ENCODE measurements at places on chromosomes 13 and 19.
A peak's percentile ranks its signal among the peaks of the same experiment; 100 is the strongest.

GRCh38 chr19:58325311-58326022 lies 1.3 kb upstream of the ZSCAN22 start:
- no peak for DNase-seq

- DNase-seq: no peak
Measured at GRCh38 chr13:30978981-30979956, 46.8 kb downstream of the TEX26 start.

DNA sequence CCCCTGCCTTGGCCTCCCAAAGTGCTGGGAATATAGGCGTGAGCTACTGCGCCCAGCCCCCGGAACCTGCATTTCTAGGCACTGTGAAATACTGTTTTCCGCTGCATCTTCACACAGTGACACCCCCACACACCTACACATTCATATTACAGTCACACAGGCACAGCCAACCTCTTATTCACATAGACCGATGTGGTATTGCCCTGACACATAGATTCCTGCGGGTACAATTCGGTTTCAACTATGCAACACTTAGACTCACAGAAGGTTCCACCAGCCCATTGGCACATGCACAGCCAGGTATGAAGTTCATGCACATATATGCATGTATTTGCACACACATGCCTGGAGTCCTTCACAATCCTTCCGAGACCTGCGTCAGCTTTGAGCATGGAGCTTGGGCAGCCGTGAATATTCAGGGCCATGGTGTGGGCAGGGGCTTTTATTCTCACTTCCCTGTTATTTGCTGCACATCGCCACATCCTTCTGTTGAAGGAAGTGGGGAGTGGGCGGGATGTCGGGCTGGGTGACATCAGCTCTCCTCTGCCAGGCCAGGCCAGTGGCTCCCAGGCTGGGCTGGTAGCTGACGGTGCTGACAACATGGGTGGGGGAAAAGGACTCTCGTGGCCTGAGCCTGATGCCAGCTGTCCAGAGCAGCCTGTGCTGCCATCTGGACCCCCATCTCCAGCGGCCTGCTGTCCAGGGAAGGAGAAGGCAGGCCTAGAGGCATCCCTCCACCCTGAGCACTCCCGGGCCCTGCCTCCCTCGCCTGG lies 5.4 kb upstream of the CDC37 start:
- DNase-seq: no peak

DNA sequence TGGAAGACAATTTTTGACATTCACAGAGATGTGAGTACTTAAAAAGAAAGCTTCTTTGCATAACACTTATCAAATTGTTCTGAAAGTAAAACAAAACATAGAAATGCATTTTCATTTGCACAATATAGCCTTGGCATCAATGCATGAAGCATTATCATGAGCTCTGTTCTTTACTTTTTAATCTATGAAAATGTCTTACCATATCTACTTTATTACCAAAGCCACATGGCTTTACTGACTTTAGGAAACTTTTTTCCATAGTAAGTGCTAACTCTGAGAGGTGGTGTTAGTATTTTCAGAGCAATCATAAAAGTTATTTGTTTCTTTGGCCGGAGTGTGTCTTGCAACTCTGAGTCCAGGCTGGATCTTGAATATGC lies 10.5 kb downstream of the TNFRSF19 start:
- no peak for DNase-seq

DNA sequence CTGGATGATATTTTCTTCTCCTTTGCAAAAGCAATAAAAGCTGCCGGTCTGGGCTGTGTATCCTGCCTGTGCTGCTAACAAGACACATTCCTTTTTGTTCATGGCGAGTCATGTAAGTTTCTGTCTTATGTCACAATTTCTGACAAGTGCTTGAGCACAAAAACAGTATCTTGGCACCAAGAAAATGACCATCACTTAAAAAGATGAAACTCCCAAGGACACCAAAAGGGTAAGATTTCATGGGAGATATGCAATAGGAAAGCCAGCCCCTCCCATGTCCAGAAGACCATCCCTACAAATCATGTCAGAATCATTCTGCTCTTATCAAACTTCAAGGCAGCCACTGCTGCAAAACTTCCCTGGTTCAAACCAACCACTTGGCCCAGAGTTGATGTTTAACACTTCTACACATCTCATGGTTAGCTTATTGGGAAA lies 375.4 kb upstream of the ZNF507 start:
- DNase-seq: no peak

DNA sequence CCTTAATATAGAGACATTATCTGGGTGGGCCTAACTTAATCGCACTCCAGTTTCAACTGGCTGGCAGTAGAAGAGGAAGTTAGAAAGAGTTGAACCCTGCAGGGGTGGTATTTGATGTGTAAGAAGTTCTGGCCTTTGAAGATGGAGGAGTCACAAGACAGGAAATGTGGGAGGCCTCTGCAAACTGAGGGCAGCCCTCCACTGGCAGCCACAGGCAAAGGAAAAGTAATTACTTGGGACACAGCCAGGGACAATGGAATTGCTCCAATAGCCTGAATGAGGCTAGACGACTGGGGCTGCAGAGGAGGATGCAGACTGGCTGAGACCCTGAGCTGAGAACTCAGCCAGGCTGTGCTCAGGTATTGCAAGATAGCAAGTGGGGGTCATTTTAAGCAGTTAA lies 703.3 kb upstream of the ARGLU1 start:
- no peak for DNase-seq

GRCh38 chr19:55460670-55461258 lies 678 bp downstream of the ISOC2 start:
- DNase-seq: no peak

- no peak for DNase-seq
Measured at GRCh38 chr13:50456111-50456510, 387.4 kb downstream of the DLEU7 start.

DNA sequence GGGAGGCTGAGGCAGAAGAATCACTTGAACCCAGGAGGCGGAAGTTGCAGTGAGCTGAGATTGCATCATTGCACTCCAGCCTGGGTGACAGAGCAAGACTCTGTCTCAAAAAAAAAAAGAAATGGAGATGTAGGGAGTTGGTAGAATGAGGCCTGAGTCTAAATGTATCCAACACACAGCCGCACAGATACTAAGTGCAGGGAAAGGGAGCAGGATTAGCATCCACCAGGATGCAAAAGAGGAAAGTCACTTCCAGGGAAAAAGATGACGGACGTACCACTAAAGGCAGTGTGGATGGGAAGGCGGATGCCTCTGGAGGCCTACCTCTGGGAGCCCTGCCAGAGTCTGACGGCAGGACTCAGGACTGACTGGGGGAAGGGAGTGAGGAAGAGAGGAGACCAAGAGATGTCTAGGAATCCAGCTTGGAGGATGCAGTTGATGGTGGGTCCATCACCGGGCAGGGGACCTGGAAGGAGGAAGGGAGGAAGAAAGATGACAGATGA lies 6.8 kb downstream of the FAM98C start:
- DNase-seq: no peak

- no peak for DNase-seq
Measured at GRCh38 chr13:111898956-111899713, 167.8 kb upstream of the SOX1 start.

- DNase-seq: no peak
Measured at GRCh38 chr19:51735759-51736449, 12.1 kb upstream of the HAS1 start.

- DNase-seq: peak; percentile 87
Measured at GRCh38 chr13:99979453-99980200, 2.0 kb upstream of the ZIC2 start.

DNA sequence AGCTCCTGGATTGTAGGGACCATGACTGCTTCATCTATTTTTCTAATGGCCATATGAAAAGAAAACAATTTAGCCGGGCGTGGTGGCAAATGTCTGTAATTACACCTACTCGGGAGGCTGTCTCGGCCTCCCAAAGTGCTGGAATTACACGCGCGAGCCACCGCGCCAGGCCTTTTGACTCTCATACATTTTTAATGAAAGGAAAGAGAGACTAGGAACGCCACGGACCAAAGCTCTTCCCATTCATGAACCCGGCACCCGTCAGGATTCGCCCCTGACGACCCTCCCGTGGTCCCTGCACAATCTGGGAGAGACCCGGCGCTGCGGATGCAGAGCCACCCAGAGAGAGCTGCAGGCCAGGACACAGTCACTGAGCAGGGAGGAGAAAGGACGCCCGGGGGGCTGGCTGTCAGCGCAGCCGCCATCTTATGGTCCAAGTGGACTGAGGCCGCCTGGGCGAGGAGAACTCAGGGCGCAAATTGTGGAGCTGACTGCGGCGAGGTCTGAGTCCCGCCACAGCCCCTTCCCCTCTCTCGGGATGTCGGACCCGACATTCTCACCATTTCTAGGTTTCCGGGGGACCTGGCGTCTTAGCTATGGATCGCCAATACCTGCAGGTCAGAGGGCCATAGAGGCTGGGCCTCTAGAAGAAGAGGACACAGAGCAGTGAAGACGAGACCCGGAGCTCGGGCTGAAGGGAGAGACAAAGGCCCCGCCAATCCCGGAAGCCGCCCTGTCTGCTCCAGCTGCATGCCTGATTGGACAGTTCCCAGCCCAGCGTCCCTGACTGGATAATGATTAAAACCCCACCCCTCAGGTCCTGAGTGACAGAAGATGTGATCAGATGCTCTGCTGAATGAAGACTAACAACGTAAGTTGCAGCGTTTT lies at the start of gene ZNF681:
Gene ZNF681 (minus strand): TSS at position 705 of the 888 bp plus-strand sequence. CDS start 142 bp downstream, at position 563.
- peak; percentile 97 for DNase-seq

GRCh38 chr13:101949681-101950080 lies 452.2 kb downstream of the FGF14 start:
- DNase-seq: no peak

DNA sequence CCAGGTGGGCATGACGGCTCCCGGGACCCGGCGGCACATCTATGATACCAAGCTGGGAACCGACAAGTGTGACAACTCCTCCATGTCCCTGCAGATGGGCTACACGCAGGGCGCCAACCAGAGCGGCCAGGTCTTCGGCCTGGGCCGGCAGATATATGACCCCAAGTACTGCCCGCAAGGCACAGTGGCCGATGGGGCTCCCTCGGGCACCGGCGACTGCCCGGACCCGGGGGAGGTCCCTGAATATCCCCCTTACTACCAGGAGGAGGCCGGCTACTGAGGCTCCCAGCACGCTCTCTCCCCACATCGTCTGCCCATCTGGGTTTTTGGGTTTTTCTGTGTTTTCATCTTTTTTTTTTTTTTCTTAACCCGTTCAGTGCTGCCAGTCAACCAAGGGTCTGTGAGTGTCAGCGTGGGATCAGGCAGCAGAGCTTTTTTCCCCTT lies 2.3 kb upstream of the ABCA7 start:
- DNase-seq: no peak

DNA sequence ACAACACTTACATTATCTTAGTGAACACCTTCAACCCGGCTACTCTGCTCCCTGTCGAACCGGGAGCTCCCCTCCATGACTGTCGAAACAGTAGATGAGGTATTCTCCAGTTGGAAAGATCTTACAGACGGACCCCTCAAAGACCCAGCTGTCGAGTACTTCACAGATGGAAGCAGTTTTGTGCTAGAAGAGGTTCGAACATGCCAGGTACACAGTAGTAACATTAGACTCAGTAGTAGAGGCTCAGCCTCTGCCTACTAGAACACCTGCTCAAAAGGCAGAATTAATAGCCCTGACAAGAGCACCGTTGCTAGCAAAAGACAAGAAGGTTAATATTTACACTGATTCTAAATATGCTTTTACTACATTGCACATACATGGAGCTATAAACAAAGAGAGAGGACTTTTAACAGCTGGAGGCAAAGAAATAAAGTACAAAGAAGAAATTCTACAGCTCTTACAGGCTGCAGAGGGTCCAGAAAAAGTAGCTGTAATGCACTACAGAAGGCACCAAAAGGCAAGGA lies 13.6 kb upstream of the SLC15A1 start:
- no peak for DNase-seq

GRCh38 chr13:110689041-110689440 lies 16.9 kb downstream of the CARS2 start:
- DNase-seq: no peak

GRCh38 chr13:48493851-48494250 lies 39.0 kb downstream of the RCBTB2 start:
- no peak for DNase-seq

DNA sequence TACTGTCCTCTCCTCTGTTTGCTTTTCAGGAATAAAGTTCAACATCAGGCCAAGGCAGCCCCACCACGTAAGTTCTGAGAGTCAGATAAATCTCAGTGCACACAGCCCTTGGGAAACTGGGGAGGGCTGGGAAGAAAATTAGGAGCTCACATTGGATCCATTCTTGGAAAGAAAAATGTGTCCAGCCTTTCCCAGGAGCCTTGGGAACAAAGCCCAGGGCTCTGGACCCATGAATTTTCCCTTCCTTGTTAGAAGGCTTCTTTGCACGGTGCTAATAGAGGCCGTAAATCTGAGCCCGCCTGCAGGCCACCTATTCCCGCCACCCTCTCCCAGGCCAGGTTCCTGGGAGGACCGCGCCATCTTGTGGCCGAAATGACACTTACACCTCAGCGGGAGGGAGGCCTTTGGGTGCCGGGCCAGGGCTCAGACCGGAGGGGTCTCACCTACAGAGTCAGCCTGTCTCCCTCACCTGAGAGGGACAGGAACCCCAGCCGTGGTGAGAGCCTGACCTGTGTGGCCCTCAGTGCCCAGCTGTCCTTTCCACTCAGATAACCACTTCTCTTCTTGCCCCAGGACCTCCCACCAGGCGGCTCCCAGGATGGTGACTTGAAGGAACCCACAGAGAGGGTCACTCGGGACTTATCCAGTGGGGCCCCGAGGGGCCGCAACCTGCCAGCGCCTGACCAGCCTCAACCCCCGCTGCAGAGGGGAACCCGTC lies 25.1 kb upstream of the KCTD15 start:
- DNase-seq: peak; percentile 87

- no peak for DNase-seq
Measured at GRCh38 chr13:30051531-30052060, 201.2 kb upstream of the UBL3 start.

GRCh38 chr13:30857636-30858035 lies 48.4 kb upstream of the MEDAG start:
- no peak for DNase-seq

DNA sequence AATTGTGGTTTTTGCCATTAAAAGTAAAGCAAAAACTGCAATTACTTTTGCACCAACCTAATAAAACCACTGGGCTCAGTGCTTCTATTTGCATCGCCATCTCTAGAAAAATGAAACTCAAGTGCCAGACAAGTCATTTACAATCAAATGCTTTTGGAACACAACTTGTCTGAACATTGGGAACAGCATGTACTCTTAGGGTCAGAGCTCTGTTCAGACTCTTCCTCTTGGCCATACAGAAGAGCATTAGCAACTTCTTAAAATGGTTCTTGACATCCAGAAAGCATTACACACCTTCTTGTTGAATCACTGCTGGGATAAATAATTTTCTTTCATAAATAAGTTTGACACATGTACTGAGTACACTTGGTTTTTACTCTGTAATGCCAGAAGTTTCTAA lies 272.5 kb downstream of the DCLK1 start:
- no peak for DNase-seq

GRCh38 chr13:31175847-31176532 lies 14.3 kb upstream of the HSPH1 start:
- DNase-seq: no peak

GRCh38 chr13:75153386-75153785 lies 328.6 kb downstream of the TBC1D4 start:
- DNase-seq: no peak

GRCh38 chr19:11453468-11454341 lies 18.3 kb downstream of the PRKCSH start:
- DNase-seq: no peak

GRCh38 chr13:108278466-108278865 lies 8.9 kb downstream of the TNFSF13B start:
- DNase-seq: no peak

All from retina (tissue), 1 donor.